ENCODE measurements at places on chromosomes 4 and X. TPM values are rescaled to one million over a fixed set of nuclear protein-coding genes. Genes with fewer than 3 reads are reported as not detected.

Gene STOX2
- total RNA-seq, result 41.7 TPM

Gene TMPRSS11B
- total RNA-seq, result not detected

Gene LDOC1
- 21.9 TPM for total RNA-seq

Gene PITX2
- not detected for total RNA-seq

Gene MAGEB1
- total RNA-seq, result not detected

Gene SH3BGRL
- total RNA-seq, result 91.9 TPM

Gene MSX1
- 26.0 TPM for total RNA-seq

Gene PGM2
- 7.1 TPM for total RNA-seq

Gene COMMD8
- total RNA-seq, result 1.7 TPM

Gene RBMXL3
- not detected for total RNA-seq

Gene KDR
- 22.9 TPM for total RNA-seq

Gene GAK
- 87.3 TPM for total RNA-seq

Gene KLHL13
- total RNA-seq, result 7.0 TPM

Gene GDPD2
- not detected for total RNA-seq

Gene CBR4
- 0.53 TPM for total RNA-seq

Gene GIMD1
- not detected for total RNA-seq

Gene PGAM4
- total RNA-seq, result not detected

Gene RPS3A
- 1,276 TPM for total RNA-seq

Gene ASMT
- 37.5 TPM for total RNA-seq

Gene SMIM10
- 11.7 TPM for total RNA-seq

Gene MND1
- not detected for total RNA-seq

Gene USP46
- total RNA-seq, result 7.5 TPM

Gene USP17L25
- total RNA-seq, result not detected

Gene HHIP
- total RNA-seq, result 2.2 TPM

Gene FAM53A
- not detected for total RNA-seq

Gene COX7B
- total RNA-seq, result 472 TPM

Gene PLP1
- total RNA-seq, result 5.9 TPM

Gene MXRA5
- total RNA-seq, result 0.21 TPM

Gene HOPX
- total RNA-seq, result 54.2 TPM

Gene FAM9C
- total RNA-seq, result not detected

Gene FHDC1
- total RNA-seq, result 0.75 TPM
